ENCODE measurements at places on chromosomes 2 and 18.

GRCh38 chr2:100978582-100979191 lies 23.4 kb upstream of the RPL31 start:
- no peak overlapping the region for H3K27ac ChIP-seq
- DNase-seq = no peak
- H3K4me1 ChIP-seq = no peaks in the 10 kb centered on the region

DNA sequence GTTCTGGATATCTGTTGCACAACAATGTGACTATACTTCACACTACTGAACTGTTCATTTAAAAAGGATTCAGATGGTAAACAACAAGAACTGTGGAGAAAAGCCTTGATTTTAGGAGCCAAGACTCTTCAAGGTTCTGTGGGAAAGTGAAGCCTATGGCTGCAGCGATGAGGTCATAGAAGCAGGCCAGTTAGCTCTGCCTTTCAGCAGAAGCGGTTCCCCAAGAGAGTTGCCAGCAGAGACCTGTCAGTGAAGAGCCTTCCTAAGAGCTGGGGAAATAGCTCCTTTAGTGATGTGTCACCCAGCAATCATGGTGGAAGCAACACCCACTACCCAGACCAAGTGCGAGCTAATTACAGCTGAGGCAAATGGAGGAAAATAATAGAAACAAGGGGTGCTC lies 346.5 kb upstream of the ETAA1 start:
- no peak for DNase-seq
- H3K36me3 ChIP-seq = no peaks in the 10 kb centered on the region
- H3K4me1 ChIP-seq = no peaks in the 10 kb centered on the region

- no peaks in the 10 kb centered on the region for H3K27me3 ChIP-seq
- H3K4me3 ChIP-seq = no peak overlapping the region
- no peaks in the 10 kb centered on the region for H3K36me3 ChIP-seq
- H3K4me1 ChIP-seq = no peaks in the 10 kb centered on the region
- no peak for DNase-seq
- H3K27ac ChIP-seq = no peak overlapping the region
Observed at GRCh38 chr18:45617284-45617683, 2.0 kb downstream of the SLC14A2 start.

DNA sequence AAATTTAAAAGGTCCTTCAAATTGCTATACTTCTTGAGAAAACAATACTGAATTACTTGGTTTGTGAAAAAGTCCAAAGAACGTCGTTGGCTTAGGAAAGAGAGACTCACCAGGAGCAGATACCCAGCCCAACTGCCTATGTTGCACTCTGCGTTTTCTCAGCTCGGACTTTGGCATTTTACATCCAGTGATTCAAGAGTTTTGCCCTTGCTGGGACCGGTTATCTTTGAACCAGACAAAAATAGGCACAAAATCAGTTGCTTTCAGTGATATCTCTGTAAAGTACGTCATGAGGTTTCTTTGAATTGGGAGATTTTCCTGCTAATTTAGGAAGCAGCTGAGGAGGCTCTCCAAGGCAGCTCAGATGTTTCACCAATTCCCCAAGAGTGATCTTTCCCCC lies 29.3 kb downstream of the FHOD3 start:
- H3K27me3 ChIP-seq = no peaks in the 10 kb centered on the region
- no peak for DNase-seq

DNA sequence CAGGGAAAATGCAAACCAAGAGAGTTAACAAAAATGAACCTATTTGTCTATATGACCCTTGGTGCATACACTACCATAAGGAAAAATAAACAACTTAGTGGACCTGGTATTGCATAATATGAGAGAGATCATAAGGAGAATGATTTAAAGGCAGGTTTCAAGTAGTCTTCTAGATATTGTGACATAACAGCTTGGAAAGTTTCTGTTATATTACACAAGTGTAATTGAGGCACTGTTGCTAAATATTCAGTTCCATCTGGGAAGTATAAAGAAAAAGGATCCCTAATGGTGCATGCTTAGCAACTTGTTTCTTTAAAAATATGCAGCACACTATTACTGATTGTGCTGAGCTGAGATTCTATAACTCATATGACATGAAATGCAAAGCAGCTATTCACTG lies 252.2 kb upstream of the SPHKAP start:
- H3K27me3 ChIP-seq = no peaks in the 10 kb centered on the region
- H3K36me3 ChIP-seq = no peaks in the 10 kb centered on the region
- no peak for DNase-seq
- no peak overlapping the region for H3K4me3 ChIP-seq
- H3K27ac ChIP-seq = no peak overlapping the region

DNA sequence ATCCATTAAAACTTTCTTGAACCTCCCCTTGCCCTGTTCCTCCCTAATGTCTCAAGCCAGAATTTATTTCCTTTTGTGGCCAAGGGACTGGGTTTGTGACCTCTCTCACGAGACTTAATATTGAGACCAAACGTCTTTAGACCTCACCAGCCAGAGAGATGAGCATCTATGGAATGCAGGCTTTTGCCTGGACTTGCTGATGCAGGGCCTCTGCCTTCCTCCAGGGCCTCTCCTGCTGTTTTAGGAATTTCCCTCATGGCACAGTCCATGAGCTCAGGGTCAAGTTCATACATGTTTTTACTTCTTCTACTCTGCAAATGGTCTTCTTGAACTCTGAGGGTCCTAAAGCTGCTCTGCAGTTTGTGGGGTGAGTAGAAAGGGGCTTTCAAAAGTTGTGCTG lies 22.3 kb downstream of the IL1B start:
- H3K36me3 ChIP-seq = no peaks in the 10 kb centered on the region
- H3K4me1 ChIP-seq = peaks cover 42% of the 10 kb centered on the region
- H3K27ac ChIP-seq = no peak overlapping the region
- no peak overlapping the region for H3K4me3 ChIP-seq
- no peak for DNase-seq

GRCh38 chr2:39447266-39448168 lies 10.4 kb upstream of the MAP4K3 start:
- no peaks in the 10 kb centered on the region for H3K27me3 ChIP-seq
- no peaks in the 10 kb centered on the region for H3K4me1 ChIP-seq
- H3K27ac ChIP-seq = no peak overlapping the region

DNA sequence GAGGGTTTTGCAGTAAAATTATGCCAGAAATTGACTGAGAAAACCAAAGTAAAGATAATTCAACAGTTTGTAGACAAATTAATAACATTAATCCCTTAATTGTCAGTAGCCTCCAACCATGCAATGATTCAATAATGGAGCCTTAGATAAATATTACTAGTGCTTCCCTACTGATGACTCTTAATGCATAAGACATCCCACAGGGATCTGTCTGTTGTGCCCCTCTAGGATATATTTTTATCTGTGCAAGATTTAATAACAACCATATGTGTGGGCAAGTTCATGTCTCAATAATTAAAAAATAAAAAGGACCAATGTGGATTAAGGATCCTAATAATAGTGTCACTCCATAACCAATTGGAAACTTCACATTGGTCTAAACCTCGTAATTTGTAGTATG lies 230.3 kb upstream of the TCF4 start:
- H3K4me1 ChIP-seq = no peaks in the 10 kb centered on the region
- H3K36me3 ChIP-seq = no peaks in the 10 kb centered on the region
- H3K4me3 ChIP-seq = no peak overlapping the region
- DNase-seq = no peak

GRCh38 chr2:141475801-141476200 lies 655.0 kb downstream of the LRP1B start:
- H3K27me3 ChIP-seq = no peaks in the 10 kb centered on the region
- no peak for DNase-seq
- no peak overlapping the region for H3K4me3 ChIP-seq
- H3K36me3 ChIP-seq = no peaks in the 10 kb centered on the region

DNA sequence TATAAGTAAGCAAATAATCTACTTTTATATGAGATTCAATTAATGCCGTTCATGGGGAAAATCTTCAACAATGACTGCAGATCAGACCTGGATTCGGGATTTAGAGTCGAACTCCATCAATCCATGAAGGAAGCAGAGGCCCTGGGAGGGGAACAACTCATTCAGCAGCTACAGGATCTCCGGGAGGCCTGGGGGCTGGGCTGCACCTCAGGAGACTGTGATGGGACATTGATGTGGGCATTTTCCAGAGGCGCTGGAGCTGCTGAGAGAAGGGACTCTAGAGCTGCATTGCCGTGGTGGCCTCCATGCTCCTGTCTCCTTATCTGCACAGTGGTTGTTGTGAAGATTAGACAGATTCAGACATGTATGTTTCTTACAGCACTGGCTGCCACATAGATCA lies 76.9 kb downstream of the MYT1L start:
- H3K36me3 ChIP-seq = no peaks in the 10 kb centered on the region
- H3K4me3 ChIP-seq = no peak overlapping the region
- H3K27me3 ChIP-seq = no peaks in the 10 kb centered on the region
- H3K4me1 ChIP-seq = no peaks in the 10 kb centered on the region

GRCh38 chr2:143965493-143966164 lies 554.3 kb downstream of the ZEB2 start:
- no peaks in the 10 kb centered on the region for H3K27me3 ChIP-seq
- H3K4me1 ChIP-seq = no peaks in the 10 kb centered on the region
- no peak overlapping the region for H3K4me3 ChIP-seq
- no peak for DNase-seq
- H3K36me3 ChIP-seq = peaks cover 30% of the 10 kb centered on the region

- H3K36me3 ChIP-seq = no peaks in the 10 kb centered on the region
- H3K4me3 ChIP-seq = no peak overlapping the region
- no peak for DNase-seq
- no peaks in the 10 kb centered on the region for H3K27me3 ChIP-seq
- H3K4me1 ChIP-seq = no peaks in the 10 kb centered on the region
Observed at GRCh38 chr2:10634495-10634894, 55.3 kb downstream of the NOL10 start.

DNA sequence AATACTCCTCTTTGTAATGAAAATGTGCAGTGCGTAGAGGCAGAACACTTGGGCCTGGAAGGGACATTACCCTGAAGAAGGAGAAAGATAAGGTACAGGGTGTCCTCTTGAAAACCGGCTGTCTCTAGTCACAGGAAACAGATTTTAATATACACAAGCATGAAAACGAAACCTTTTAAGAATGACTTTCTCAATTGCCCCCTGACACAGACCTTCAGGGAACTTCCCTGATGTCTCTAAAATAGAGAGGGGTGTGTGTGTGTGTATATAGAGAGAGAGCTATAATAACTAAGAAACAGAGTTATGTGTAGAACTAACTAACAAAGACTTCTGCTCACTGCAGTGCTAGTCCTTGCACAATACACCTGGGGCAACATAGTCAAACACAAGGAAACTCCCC lies 780.0 kb downstream of the CNTNAP5 start:
- no peaks in the 10 kb centered on the region for H3K27me3 ChIP-seq
- no peak overlapping the region for H3K27ac ChIP-seq
- DNase-seq = no peak

DNA sequence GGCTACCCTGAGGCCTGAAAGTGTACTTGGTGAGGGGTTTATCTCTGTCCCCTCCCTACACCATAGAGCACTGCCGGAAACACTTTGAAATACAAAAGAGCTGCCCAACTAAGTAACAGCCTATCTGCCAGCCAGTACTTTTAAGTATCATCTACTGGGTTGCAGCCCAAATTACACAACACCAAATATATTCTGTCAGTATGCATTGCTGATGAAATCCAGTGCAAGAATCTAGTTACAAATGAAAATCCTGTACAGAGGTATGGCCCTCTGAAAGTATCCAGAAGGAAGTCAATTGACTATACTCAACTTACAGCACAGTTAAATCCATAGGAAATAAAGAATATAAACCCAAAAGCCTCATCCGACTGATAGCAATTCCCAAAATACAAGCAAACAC lies 280.8 kb downstream of the CCDC85A start:
- no peaks in the 10 kb centered on the region for H3K27me3 ChIP-seq
- DNase-seq = no peak
- H3K36me3 ChIP-seq = no peaks in the 10 kb centered on the region
- no peaks in the 10 kb centered on the region for H3K4me1 ChIP-seq
- H3K27ac ChIP-seq = no peak overlapping the region

- no peaks in the 10 kb centered on the region for H3K36me3 ChIP-seq
- no peaks in the 10 kb centered on the region for H3K27me3 ChIP-seq
- DNase-seq = no peak
- no peak overlapping the region for H3K4me3 ChIP-seq
- no peak overlapping the region for H3K27ac ChIP-seq
Observed at GRCh38 chr2:88059979-88060906, 4.7 kb upstream of the KRCC1 start.

- H3K27ac ChIP-seq = no peak overlapping the region
- no peak overlapping the region for H3K4me3 ChIP-seq
Observed at GRCh38 chr2:159050426-159050825, 82.0 kb downstream of the TANC1 start.

DNA sequence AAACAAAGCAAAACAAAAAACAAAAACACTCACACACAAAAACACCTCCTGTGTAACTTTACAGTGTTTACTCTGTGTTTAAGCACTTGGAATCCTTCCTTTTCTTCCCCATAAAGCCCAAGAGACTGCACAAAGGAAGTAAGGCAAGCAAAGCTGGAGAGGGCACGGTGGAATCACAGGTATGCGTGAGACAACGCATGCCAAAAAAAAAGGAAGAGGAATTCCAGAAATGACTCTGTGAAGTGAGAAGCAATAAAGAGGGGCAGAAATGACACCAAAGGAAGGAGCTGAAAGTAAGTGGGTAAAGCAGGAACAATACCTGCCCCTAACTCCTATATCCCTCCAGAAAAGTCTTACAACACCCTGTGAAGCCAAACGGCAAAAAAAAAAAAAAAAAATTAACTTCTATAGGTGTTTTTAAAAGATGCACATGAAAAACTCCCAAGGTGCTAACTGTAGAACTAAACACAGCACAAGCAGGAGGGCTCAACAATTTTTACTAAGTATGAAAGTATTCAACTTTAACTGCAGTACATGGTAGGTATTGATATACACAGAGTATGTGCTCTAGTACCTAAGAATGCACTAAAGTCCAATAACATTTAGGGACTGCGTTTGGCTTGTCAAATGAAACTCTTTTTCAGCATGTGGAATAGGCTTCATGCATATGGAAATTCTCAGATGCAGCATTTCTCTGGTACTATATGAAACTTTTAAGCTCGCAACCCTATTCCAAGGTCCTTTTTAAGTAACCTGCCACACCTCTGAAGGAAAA lies 9.1 kb downstream of the RND3 start:
- no peaks in the 10 kb centered on the region for H3K36me3 ChIP-seq
- no peaks in the 10 kb centered on the region for H3K27me3 ChIP-seq
- no peak overlapping the region for H3K27ac ChIP-seq
- DNase-seq = no peak

- no peak for DNase-seq
- H3K4me1 ChIP-seq = no peaks in the 10 kb centered on the region
- H3K36me3 ChIP-seq = no peaks in the 10 kb centered on the region
- H3K27me3 ChIP-seq = no peaks in the 10 kb centered on the region
- H3K4me3 ChIP-seq = no peak overlapping the region
Observed at GRCh38 chr2:53170466-53170865, 597.1 kb upstream of the CHAC2 start.

GRCh38 chr18:61832858-61833257 lies 59.9 kb downstream of the RNF152 start:
- peaks cover 9% of the 10 kb centered on the region for H3K4me1 ChIP-seq
- H3K36me3 ChIP-seq = no peaks in the 10 kb centered on the region
- no peak for DNase-seq
- no peak overlapping the region for H3K4me3 ChIP-seq
- H3K27ac ChIP-seq = no peak overlapping the region

- no peaks in the 10 kb centered on the region for H3K4me1 ChIP-seq
- H3K27ac ChIP-seq = no peak overlapping the region
- no peak overlapping the region for H3K4me3 ChIP-seq
Observed at GRCh38 chr2:241195506-241196130, 7.1 kb downstream of the ANO7 start.

GRCh38 chr2:84902526-84902925 lies 2.9 kb upstream of the TMSB10 start:
- no peak overlapping the region for H3K27ac ChIP-seq
- H3K4me3 ChIP-seq = no peak overlapping the region
- no peak for DNase-seq
- peaks cover 16% of the 10 kb centered on the region for H3K4me1 ChIP-seq

- H3K4me3 ChIP-seq = no peak overlapping the region
- no peaks in the 10 kb centered on the region for H3K36me3 ChIP-seq
- no peak overlapping the region for H3K27ac ChIP-seq
- no peaks in the 10 kb centered on the region for H3K27me3 ChIP-seq
- no peak for DNase-seq
Observed at GRCh38 chr2:237661270-237661669, 33.9 kb downstream of the LRRFIP1 start.

Data from spleen (tissue), 13 donors.